ENCODE measurements at places on chromosomes 12 and 14. TPM values are rescaled to one million over a fixed set of nuclear protein-coding genes. Genes with fewer than 3 reads are reported as not detected.

Gene GPR135
- 6.5 TPM for total RNA-seq

Gene MFAP5
- 554 TPM for total RNA-seq

Gene ABCC9
- 42.9 TPM for total RNA-seq

Gene CATSPERB
- total RNA-seq, result 4.2 TPM

Gene BRF1
- 24.0 TPM for total RNA-seq

Gene TEX22
- total RNA-seq, result not detected

Gene HOXC6
- total RNA-seq, result 2.5 TPM

Gene PRIM1
- 5.9 TPM for total RNA-seq

Gene MANSC1
- total RNA-seq, result 7.9 TPM

Gene KRT1
- not detected for total RNA-seq

Gene PAX9
- total RNA-seq, result not detected

Gene LYZ
- total RNA-seq, result 744 TPM

Gene MYBPC1
- total RNA-seq, result not detected

Gene ATP6V1D
- 91.1 TPM for total RNA-seq

Gene FAM234B
- total RNA-seq, result 5.9 TPM

Gene TEX52
- not detected for total RNA-seq

Gene CNPY2
- total RNA-seq, result 60.0 TPM

Gene PLCZ1
- not detected for total RNA-seq

Gene PRKAB1
- total RNA-seq, result 15.7 TPM

Gene LRRC10
- total RNA-seq, result not detected

Gene EAPP
- total RNA-seq, result 28.8 TPM

Gene EFS
- 9.2 TPM for total RNA-seq

Gene B4GALNT1
- 3.4 TPM for total RNA-seq

Gene RTN1
- 92.9 TPM for total RNA-seq

Gene SLC17A8
- total RNA-seq, result not detected

Gene COPS7A
- total RNA-seq, result 39.0 TPM

Gene PROX2
- not detected for total RNA-seq

Gene PPP1R36
- total RNA-seq, result 5.3 TPM

All from subcutaneous adipose tissue (tissue), 4 donors.